ENCODE measurements at places on chromosomes 11 and 22.

- DNase-seq = no peak
These were observed 144.6 kb downstream of the LDLRAD3 start for GRCh38 chr11:36088266-36088972.

GRCh38 chr22:37097346-37097745 lies 12.2 kb downstream of the TMPRSS6 start:
- DNase-seq = no peak

DNA sequence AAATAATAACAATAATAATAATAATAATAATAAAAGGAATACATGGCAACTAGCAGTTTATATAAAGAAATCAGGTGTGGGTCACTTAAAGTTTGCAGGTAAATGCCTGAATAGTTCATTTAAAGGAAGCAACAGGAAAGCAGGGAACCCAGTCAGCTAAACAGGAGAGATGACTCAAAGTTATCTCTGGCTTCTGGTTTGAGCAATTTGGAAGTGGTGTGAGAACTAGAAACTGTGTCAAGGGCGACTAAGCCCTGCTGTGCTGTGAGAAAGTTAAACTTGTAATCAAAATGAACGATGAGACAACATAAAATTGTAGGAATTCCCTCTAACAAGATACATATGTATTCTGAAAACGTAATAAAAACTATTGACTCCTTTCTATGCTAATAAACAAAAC lies 35.5 kb downstream of the SLC22A9 start:
- no peak for DNase-seq

DNA sequence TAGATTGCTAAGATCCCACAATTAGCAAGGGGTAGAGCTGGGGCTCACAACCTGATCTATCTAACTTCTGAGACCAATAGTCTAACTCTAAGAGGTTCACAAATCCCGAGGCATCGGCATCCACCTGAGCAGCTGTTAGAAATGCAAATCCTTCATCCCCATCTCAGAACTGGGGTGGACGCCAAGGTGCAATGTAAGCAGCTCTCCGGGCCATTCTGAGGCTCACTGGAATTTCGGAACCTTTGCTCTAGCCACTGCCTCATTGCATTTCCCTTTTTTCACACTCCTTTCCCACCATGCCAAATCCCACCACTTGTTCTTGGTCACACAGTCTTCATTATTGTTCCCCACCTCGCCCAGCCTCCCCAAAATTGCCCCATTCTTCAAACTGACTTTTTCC lies 29.8 kb downstream of the MAML2 start:
- DNase-seq = no peak

DNA sequence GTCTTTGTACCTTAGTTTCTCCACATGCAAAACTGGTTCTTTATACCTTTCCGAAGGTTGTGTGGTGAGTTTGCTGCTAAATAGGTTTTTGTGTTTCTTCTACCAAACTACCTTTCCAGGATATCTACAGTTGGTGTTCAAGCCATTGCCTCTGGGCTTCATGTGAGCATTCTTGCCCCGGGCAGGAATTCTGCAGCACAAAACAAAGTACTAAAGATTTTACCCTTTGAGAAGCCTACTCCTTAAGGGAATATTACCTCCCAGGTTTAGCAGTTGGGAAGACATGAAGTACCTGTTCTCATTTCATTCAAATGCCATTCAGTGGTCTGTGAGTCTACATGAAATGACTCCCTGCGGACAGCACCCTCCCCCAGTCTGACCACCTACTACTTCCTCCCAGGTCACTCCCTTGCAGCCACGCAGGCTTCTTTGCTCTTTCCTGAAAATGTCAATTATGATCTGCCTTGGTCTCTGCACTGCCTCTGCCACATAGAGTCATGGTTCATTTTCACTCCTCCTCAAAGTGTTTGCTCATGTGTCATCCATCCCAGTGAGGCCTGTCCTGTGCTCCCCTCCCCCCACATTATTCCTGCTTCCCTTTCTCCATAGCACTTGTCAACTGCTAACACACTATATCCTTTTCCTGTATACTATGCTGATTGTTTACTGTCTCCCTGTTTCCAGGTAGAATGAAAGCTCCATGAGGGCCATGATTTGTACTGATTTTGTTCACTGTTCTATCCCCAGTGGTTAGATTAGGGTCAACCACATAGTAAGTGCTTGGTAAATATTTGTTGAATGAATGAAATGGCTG lies 36.9 kb downstream of the PACS1 start:
- no peak for DNase-seq

GRCh38 chr11:132062541-132062940 lies 692.1 kb downstream of the NTM start:
- DNase-seq = no peak

DNA sequence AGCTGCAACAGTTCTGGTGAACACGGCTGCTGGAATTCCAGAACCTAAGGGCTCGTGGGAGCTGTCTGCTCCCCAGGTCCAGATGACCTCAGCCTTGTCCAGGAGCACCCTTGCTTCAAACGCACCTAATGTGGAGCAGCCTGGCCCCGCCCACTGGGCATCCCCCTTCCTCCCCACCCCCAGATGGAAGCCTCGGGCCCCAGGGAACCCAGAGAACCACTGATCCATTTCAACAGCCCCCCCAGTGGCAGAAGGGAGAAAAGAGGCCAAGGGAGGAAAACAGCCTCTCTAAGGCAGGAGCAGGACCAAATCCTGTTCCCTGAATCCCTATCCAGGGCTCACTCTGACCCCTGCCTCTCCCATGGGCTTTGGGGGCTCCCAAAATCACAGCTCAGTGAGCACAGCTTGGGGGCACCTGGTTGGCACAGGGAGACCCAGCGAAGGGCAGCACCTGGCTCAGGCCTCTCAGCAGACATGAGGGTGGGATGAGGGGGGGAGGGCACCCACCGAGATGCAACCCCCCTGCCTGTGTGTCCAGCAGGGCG lies 1.2 kb downstream of the CYTH4 start:
- no peak for DNase-seq

GRCh38 chr11:47915783-47916182 lies 64.6 kb upstream of the PTPRJ start:
- no peak for DNase-seq

DNA sequence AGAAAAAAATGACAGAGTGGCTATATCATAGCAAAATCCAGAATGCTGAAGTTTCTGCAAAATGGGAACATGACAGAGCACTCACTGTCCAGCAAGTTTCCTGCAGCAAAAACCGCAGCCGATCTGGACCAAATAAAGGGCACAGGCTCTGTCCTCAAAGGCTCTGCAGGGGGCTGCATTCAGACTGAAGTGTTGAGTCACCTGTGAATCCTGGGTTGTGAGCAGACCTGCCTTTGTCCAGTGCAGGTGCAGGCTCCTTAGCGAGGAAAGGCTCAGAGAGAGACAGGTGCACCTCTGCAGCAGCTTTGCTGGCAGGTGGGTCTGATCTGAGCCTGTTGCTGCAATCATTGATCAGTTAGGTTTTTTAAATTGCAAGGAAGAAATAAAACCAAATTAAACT lies 29.3 kb upstream of the NFAM1 start:
- no peak for DNase-seq

DNA sequence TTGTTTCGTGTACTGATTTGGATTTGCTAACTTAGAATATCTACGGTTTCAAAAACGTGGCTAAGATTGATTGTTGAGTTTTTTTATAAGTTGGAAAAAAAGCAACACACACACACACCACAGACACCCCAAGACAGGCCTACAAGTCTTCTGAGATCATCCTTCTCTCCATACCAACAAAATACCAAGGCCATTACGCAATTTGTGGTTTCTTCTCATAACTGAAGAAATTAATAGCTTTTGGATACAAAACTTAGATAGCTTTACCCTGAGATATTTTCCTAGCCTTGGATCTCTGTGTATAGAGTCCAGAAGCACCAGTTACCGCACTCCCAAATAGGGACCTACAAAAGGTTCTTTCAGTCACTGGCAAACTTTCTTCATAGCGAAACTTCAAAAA lies 113.6 kb downstream of the SIK3 start:
- DNase-seq = no peak

DNA sequence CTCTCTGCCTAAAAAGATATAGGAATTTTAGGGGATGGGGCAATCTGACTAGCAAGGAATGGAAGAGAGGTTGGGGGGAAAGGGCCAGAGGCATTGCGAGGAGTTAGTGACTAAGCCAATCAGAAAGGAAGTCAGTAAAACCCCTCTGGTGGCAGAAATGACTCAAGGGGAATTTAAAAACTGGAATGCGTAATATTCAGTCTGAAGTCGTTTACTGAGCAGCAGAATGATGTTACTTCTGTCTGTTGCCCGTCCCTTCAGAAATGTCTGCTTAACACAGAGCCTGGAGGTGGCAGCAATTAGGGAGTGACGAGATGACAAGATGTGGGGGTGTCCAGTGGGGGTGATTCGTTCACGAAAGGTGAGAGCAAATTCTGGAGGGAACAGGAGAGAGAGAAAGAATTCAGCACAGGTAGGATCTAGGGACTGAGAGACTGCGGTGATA lies 107.7 kb upstream of the CLMP start:
- no peak for DNase-seq

DNA sequence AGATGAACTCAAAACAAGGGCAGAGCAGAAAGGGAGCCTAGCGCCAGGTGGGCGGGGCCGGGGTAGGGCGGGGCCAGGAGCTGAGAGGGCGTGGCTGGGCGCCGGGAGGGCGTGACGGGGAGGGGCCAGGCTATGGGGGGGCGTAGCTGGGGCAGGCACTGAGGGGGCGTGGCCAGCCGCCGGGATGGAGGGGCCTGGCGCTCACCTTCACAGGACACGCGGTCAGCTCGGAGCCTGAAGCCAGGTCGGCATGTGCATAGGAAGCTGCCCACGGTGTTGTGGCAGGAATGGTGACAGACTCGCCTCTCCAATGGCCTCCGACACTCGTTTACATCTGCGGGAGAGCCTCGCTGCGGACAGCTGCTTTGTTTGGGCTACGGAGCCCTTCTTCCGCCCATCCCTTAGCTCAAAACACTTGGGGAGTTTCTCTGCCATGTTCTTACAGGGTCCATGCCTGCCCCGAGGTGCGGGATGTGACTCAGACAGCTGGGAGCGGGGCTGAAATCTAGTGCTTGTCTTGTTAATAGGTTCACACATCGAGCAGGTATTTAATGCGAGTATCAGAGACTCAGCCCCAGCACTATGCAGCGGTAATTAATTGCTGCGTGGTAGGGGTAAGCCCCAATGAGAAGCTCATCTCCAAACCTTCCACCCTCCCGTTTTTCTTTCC lies 13.4 kb downstream of the VWCE start:
- DNase-seq = peak; percentile 97

GRCh38 chr11:59221441-59221840 lies 8.7 kb upstream of the MPEG1 start:
- DNase-seq = no peak

GRCh38 chr11:25065746-25066145 lies 568.9 kb downstream of the LUZP2 start:
- DNase-seq = no peak

GRCh38 chr22:19940536-19941364 lies 822 bp upstream of the COMT start:
- DNase-seq = no peak

DNA sequence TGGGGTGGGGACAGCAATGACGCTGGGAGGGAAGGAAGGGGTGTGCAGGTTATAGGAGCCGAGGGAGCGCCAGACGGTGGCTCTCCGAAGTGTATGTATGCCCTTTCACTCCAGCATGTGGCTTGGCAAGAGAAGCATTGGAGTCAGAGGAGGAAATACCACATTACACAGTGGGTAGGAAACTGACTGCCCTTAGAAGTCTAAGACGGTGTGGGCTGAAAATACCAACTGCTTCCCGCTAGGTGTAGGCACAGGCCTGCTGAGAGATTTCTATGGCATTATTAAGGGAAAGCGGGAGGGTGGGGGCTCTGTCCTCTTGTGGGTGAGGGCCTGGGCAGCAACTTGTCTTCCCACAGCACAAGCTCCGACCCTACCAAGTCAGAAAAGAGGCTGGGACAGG lies 44.7 kb downstream of the CACNG2 start:
- no peak for DNase-seq

GRCh38 chr11:88411265-88411664 lies 73.7 kb upstream of the CTSC start:
- no peak for DNase-seq
